GOT3 (cell line): ENCODE measurements at places on chromosomes 3 and 15.

GRCh38 chr3:129592381-129593131 lies 13.9 kb downstream of the PLXND1 start:
- DNase-seq, result no peak

GRCh38 chr15:42939841-42940240 lies 19.3 kb upstream of the TTBK2 start:
- DNase-seq, result no peak

- no peak for DNase-seq
Measured at GRCh38 chr3:13221491-13222061, 148.3 kb upstream of the IQSEC1 start.

DNA sequence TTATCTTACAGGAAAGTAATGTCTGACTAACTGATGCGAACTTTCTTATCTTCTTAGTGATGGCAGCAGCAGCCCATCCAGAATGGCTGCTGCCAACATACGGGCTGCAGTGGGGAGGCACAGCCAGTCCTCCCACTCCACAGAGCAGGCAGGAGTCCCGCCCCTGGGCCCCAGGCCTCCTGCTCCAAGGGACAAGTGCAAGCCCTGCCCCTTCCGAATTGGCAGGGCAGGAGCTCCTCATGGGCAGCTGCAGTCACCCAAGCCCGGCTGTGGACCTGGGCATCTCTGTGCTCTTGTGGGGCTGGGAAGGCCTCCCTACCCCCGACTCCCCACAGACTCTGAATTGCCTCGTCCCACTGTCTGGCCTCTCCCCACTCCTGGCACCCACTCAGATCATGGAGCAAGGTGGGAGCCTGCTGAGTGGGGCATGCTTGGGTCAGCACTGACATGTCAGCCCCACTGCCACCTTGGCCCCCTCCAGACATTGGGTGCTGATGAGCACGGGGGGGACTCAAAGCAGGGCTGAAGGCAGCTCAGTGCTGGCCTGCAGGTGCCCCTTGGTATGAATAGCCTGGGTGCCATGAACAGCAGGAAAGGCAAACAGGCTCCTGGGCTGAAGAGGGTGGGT lies 618.9 kb upstream of the KCNMB2 start:
- DNase-seq, result no peak

GRCh38 chr3:47678446-47679338 lies 100.0 kb upstream of the CSPG5 start:
- DNase-seq, result no peak

GRCh38 chr15:38878926-38879325 lies 314.3 kb upstream of the RASGRP1 start:
- no peak for DNase-seq

GRCh38 chr15:79209690-79210089 lies 72.8 kb upstream of the ANKRD34C start:
- no peak for DNase-seq

DNA sequence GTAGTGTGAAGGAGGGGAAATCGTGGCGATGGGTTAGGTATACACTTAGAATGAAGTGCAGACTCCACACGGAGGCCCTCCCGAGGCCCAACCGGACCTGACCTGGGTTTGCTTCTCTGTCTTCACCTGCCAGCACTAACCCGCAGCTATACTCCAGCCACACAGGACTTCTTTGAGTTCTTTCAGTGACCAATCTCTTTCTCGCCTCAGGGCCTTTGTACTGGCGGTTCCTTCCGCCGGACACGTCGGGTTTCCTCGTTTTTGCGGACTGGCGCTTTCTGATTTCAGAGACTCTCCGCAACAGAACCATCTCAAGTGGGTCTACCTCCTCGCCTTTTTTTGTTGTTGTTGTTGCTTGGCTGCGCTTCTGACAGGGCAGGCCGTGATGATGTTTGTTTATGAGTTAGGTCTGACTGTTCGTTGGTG lies at the start of gene NEIL1:
Gene NEIL1, plus strand, starts transcription at position 244 of the 426 bp plus-strand sequence. CDS start 1,867 bp downstream, outside the sequence.
- no peak for DNase-seq

DNA sequence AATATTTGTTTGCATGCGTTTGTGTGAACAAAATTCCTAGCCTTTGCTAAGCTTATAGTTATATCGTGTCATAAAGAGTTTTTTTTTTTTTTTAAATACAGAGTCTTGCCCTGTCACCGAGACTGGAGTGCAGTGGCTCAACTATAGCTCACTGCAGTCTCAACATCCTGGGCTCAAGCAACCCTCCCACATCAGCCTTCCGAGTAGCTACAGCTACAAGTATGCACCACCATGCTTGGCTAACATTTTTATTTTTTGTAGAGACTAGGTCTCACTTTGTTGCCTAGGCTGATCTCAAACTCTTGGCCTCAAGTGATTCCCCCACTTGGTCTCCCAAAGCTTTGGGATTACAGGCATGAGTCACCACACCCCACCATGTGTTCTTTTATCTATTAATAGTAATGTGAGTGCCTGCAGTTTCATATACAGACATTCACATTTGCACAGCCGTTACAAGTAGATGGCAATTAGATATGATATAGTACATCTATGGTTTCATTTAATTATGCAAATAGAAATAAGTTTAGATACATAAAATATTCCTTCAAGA lies 848.6 kb downstream of the PDCD6IP start:
- no peak for DNase-seq

DNA sequence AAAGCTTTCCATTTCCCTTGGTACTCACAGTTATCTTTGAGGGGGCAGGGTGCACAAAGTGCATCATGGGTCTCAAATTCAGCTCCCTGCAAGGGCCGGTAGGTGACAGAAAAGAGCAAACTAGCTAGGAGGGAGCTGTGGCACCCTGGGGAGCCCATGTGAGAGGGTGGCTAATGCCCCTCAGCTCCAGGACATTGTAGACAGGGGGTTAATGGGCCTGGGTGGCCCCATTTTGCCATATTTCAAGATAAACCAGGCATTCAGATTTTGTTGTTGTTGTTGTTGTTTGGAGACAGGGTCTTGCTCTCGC lies 3.7 kb upstream of the SLC6A6 start:
- no peak for DNase-seq

DNA sequence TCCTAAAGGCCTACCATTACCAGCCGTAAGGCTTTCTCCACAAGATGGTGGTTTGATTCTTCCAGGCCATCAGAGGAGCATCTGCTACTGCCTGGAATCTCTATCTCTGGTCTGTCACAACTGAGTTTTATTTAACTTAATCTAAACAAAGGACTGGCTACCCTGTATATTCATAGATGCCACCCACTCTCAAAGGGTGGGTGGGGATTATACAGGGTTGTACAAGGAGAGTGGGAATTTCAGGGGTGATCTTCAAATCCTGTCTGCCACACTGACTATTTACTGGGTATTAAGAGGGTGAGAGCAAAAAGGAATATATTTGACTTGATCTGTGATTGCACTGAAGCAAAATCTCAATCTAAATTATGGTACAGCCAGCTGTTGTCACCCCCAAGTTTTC lies 253.3 kb downstream of the MBNL1 start:
- no peak for DNase-seq

GRCh38 chr3:11385891-11386290 lies 113.7 kb downstream of the ATG7 start:
- DNase-seq, result no peak

DNA sequence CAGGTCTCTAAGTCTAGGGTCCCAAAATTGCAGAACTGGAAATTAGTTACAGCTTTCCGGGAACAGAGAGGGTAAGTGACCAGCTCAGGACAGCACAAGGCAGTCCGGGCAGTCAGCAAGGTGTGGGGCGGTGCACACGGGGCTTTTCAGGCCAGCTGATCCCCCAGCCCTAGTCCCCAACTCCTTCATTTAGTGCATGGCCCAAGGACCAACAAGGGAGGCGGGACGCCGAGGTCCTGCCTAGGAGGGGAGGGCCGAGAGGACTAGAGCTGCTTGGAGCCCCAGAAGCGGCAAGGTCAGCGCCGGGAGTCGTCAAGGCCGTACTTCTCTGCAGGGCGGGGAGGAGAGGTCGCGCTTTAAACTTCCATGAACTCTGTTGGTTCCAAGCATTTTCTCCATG lies 2.0 kb upstream of the PDE8A start:
- DNase-seq, result no peak
